Mucosa of gallbladder (tissue), 1 donor: ENCODE measurements at places on chromosomes 12 and 14. TPM values are rescaled to one million over a fixed set of nuclear protein-coding genes. Genes with fewer than 3 reads are reported as not detected.

DNA sequence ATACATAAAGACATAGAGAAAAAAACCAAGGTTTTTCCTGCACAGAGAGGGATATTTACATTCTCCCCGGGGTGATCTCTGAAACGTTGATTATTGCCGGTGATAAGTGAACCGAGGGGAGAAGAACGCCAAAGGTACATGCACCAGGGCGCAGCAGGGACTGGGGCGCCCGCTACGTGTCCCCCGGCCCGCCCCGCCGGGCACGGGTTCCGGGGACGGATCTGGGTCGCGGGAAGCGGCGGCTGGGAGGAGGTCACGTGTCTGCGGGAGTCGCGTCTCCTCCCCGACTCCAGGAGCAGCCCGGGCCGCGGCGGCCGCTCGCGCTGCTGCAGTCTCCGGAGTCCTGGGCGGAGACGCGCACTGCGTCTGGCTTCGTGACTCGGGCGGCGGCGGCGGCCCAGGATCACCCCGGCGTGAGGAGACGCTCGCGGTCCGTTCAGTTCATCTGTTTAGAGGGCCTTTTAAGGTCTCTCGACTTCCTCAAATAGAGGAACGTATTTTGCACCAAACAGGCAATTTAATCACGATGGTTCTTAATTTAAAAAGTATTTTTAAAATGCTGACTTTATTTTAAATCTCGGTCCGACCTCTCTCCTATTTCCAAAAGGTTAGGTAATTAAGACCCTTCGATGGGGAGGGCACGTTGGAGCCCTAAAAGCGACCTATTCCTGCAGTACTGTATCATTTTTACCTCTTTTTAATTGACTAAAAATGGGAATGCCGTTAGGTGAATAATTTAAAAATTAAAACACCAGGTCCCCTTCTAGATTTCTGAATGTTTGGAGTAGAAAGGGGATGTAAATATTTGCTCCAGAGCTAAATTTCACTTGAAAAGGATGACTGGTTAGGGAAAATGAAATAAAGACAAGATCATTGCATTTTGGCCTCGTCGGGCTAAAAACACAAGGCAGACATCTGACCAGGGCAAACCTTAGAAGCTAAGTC, 1.8 kb upstream of the BHLHE41 start:
- peak; percentile 90 for DNase-seq

SERPINA1 gene
- total RNA-seq, result 348 TPM

- no peak for DNase-seq
These were observed 499.2 kb upstream of the ATP2B1 start for GRCh38 chr12:90207799-90208198.

KRT71 gene
- not detected for total RNA-seq

- DNase-seq, result no peak
These were observed 486.0 kb downstream of the BCAT1 start for GRCh38 chr12:24462946-24463345.

DAD1 gene
- 235 TPM for total RNA-seq

LAG3 gene
- 1.4 TPM for total RNA-seq

DNA sequence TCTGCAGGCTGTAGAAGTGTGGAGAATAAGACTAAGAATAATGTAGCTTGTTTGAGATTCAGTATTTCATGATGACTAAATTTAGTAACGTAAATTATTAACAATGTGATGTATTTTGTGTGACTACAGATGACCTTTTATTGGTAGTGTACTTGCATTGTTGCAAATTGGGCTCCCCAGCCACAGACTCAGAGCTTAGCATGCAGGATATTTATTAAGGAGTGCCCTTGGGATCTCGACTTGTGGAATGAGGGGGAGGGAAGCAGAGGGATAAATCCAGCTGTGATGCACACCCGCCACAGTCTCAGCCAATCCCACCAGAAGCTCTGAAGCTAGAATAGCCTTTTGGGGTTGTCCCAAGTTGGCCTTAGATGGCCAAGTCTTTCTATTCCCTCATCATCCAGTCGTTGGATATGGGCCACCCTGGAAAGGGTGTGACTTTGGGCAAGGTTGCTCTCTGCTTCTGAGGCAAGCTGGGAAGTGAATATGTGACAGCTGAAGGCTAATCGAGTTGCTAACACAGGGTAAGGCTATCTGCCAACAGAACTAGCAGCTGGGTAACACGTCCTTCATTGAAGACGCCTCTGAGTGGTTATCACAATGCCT, 42.1 kb upstream of the USP44 start:
- peak; percentile 49 for DNase-seq

GRCh38 chr12:49288412-49288853, 6.5 kb upstream of the PRPH start:
- DNase-seq, result peak; percentile 62

DNA sequence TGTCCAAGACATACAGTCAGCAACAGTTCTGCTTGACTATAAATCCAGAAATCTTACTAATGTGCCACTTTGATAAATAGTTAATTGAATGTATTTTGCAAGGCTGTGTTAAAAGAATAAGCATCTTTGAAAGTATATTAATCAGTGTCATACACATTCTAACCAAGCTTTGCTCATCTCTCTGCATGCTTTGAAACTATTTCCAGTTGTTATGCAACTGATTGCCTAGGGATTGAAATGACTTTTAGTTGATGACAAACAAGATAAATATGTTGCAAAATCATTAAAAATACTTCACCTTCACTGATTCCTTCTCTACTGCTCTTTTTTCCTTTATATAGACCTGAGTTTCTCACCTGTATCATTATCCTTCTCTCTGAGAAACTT, 91.3 kb downstream of the AEBP2 start:
- DNase-seq, result no peak

- DNase-seq, result no peak
These were observed 33.7 kb downstream of the FOS start for GRCh38 chr14:75312341-75312740.

DNA sequence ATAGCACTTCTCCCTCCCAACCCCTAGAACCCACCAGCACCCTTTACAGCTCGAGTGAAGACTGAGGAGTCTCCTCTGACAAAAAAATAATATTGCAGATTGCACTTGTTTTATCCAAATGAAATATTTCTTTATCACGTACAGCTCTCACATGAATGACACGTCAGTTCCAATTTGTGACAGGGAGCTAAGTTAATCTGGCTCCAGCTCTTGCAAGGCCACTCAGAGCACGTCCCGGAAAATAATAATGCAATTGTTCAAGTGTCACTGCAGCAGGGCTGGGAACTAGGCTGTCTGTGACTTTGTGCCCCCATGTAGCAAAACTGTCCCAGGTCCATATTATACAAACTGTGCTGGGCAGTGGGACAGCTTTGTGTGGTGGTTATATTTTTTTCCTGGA, 539.6 kb downstream of the VRK1 start:
- DNase-seq, result no peak

GRCh38 chr12:57195611-57196371, 20.8 kb upstream of the NXPH4 start:
- no peak for DNase-seq

AVPR1A gene
- 0.98 TPM for total RNA-seq

ETV6 gene
- 54.5 TPM for total RNA-seq

DNA sequence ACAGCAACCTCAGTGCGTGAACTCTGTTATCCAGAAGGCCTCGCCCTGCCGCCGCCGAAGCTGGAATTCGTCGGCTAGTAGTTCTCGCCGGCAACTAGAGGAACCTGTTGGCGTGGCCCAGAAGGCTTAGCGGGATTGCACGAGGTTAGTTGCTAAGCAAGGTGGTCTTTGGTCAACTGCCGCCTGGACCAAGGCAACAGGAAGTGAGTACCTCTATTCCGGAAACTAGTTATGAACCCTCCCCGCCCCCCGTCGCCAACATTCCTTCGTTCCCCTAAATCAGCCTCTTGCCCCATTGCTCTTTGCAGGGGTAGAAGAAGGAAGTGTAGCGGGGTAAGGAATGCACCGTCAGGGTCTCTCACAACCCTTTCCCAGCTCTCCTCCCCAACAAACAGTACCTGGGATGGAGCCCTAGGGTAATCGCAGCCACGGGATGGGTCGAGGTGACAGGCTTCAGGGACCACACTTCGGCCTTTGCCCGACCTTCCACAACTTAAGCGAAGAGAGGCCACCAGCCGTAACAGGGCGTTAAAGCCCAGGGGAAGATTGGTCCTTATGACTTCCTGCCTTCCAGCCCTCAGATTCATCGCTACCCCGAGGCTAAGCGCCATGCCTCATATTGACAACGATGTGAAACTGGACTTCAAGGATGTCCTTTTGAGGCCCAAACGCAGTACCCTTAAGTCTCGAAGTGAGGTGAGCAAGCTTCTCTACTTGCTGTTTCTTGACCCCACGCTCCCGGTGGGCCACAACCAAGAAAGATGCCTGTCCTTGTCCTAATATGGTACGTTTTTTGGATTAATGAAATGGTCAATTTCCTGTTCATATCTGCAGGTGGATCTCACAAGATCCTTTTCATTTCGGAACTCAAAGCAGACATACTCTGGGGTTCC, at the start of gene GMPR2:
GMPR2 (plus strand) TSS at position 285 of the 893 bp plus-strand sequence; CDS start at position 610, 325 bp downstream.
- no peak for DNase-seq

GRCh38 chr12:46891306-46891705, 65.5 kb upstream of the SLC38A4 start:
- no peak for DNase-seq

DNA sequence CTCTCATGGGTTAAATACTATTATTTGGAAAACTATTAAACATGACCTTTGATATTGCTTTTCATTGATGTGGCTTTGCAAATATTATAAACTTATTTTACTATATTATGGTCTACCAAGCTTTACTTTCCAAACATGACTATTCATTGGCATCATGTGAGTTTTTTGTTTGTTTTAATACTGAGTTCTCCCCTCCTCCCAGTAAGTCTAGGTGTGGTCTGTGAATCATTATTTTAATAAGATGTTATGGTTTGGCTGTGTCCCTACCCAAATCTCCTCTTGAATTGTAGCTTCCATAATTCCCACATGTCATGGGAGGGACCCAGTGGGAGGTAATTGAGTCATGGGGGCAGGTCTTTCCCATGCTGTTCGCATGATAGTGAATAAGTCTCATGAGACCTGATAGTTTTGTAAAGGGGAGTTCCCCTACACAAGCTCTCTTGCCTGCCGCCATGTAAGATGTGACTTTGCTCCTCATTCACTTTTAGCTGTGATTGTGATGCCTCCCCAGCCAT, 80.0 kb downstream of the BORCS5 start:
- no peak for DNase-seq

GRCh38 chr12:58607805-58608204, 312.5 kb downstream of the LRIG3 start:
- no peak for DNase-seq

GRCh38 chr12:45794422-45794821, 64.9 kb downstream of the ARID2 start:
- no peak for DNase-seq

DNA sequence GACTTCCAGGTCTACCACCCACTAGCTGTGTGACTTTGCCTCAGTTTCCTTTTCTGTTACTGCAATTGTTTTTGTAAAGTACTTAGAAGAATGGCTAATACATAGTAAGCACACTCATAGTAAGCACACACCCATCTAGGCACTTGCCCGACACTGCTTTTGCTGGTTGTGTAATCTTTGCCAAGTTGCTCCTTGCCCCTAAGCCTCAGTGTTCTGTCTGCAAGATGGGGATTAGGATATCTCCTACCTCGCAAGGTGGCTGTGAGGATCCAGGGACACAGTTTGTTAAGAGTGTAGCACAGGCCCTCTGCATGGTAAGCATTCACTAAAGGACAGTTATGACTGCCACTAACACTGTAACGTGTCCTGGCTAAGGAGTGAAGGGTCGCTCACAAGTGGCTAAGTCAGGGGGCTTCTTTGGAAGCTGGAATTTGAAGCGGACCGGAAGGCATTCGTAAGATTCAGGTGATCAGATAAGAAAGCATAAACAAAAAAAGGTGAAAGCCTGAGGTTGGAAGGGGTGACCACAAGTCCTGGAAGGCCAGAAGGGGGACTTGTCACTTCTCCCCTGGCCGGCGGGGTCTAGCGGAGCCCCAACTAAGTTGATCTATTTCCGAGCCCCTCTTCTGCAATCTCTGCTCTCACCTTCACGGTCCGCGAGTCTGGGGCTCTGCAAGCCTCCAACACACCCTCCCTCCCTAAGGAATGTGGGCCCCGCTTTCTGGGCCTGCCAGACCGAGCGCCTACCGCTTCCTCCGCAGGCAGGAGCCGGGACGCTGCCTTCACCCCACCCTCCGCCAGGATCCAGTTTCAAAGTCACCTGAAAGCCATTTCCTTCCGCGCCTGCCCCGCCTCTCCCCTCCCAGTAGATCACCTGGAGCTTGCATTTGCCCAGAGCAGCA, 1.5 kb upstream of the PLEKHG3 start:
- DNase-seq, result no peak

DNA sequence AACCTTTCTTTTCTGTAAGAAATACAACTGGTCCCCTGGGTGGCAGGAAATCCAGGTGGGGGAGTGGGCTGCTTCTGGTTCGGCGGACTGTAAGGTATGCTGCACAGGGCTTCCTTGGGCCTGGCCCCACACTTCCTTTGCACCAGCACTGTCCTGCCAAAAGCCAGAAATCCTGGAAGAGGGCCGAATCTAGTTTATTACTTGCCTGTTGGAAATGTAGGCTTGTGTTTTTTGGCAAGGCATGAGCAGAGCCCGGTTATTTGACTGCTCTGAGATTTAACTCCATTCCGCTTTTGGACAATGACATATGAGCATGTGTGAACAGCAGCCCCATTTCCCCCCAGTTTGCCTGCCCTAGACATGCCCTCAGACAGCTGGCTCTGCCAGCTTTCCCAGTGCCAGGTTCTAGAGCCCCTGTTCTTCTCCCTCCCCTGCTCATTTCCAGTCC, 86.6 kb downstream of the BORCS5 start:
- DNase-seq, result no peak
